ENCODE measurements at places on chromosomes 4 and X. TPM values are rescaled to one million over a fixed set of nuclear protein-coding genes. Genes with fewer than 3 reads are reported as not detected.

DNA sequence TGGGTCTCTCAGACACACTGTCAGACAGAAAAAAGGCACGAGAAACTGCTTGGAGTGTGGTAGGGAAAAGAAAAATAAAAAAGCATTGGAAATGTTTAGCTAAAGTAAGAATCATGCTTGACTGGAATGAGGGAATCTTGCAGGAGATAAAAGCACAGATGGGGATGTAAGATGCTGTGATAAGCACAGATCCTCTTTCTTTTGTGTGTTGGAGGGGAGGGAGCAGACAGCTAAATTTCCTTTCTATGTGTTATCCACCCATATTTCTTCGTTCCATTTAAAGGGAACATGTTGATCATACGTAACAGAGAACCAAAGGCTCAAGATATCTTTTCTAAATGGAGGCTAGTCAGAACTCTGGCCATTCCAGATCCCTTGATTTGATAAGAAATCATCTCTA, 614.0 kb upstream of the LCORL start:
- no peak for DNase-seq

DNA sequence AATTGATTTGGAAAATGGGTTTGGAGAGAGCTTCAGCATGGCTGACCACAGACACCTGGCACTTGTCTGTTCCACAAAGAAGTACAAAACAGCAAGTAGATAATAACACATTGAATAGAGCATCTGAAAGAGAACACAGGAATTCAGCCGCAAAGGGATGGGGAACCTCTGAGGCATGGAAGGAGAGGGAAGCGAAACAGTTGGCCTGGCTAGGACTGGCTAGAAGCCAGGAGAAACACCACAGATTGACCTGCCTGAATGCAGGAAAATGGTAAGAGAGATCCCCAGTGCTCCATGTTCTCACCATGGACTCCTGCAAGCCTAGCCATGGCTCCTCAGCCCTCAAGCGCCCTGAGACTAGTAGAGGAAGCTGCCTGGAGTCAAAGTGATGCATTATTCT, 169.7 kb upstream of the SH3RF1 start:
- DNase-seq = no peak

GRCh38 chrX:77962068-77962902, 7.2 kb downstream of the PGAM4 start:
- DNase-seq = peak; percentile 4

- no peak for DNase-seq
Measured at GRCh38 chrX:54926978-54927377, 6.4 kb downstream of the TRO start.

- DNase-seq = no peak
Measured at GRCh38 chr4:19158107-19158809, 1093.4 kb upstream of the SLIT2 start.

GRCh38 chr4:86965019-86965976, 30.5 kb downstream of the AFF1 start:
- DNase-seq = no peak

DNA sequence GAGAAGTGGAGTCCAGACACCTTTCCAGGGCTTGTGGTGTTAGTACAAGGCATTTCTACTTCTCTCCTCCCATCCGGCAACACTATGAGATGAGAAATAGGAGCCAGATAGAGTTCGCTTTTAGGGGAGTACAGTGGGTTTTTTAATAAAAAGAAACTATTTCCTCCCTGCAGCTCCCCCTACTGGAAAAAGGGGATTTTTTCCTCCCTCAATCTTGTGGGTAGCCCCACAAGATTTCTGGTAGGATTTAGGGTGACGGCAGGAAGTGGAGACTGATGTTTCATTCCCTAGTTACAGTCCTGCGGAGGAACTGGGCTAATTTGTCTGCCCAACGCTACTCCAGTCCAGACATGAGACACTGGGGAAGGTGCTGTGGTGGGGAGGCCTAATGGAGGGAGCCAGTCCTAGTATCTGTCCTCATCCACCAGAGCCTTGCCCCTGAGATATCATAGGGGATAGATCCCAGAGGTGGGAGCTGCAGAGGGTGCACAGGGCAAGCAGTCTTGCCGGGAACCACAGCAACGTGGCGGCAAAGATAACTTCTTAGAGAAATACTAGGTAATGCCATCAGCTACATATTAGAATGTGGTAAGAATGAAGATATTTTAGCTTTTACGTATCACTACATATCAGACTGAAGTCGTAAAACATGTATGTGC, 45.5 kb upstream of the PRKG2 start:
- no peak for DNase-seq

GRCh38 chrX:2691543-2692220, 587 bp downstream of the CD99 start:
- no peak for DNase-seq

Gene CDKL2
- 1.5 TPM for total RNA-seq

Data from activated naive CD4-positive, alpha-beta T cell treated with anti-CD3 and anti-CD28 coated beads, Interleukin-2, amount 50 U/mL, for 72 hours (primary cell).